Stimulated activated CD8-positive, alpha-beta memory T cell treated with anti-CD3 and anti-CD28 coated beads, Interleukin-15, amount 100 ng/mL, for 4 hours (primary cell): ENCODE measurements at places on chromosomes 5 and 9.

DNA sequence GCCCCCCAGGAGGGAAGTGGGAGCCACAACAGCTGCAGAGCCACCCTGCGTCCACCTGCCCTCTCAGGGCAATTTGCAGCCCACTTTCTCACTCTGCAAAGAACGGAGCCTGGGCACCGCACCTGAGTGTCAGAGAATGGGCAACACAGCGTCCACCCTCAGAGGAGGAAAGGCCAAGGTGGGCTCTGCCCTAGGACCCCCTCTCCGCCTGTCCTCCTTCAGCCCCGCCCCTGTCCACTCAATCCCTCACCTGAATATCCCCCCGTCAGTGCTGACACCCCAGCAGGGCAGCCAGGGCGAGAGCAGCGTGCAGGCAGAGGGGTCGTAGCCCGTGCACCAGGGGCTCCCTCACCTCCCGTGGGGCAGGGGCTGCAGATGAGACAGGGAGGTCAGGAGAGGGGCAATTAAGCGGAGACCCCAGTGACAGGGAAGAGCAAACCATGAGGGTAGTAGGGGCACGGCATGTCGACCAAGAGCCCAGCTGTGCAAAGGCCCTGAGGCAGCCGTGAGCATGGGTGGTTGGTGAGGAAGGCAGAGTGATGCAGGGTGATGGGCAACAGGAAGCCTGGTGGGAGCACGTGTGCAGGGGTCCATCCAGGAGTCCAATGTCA, 140.3 kb downstream of the OLFM1 start:
- no peak for DNase-seq

DNA sequence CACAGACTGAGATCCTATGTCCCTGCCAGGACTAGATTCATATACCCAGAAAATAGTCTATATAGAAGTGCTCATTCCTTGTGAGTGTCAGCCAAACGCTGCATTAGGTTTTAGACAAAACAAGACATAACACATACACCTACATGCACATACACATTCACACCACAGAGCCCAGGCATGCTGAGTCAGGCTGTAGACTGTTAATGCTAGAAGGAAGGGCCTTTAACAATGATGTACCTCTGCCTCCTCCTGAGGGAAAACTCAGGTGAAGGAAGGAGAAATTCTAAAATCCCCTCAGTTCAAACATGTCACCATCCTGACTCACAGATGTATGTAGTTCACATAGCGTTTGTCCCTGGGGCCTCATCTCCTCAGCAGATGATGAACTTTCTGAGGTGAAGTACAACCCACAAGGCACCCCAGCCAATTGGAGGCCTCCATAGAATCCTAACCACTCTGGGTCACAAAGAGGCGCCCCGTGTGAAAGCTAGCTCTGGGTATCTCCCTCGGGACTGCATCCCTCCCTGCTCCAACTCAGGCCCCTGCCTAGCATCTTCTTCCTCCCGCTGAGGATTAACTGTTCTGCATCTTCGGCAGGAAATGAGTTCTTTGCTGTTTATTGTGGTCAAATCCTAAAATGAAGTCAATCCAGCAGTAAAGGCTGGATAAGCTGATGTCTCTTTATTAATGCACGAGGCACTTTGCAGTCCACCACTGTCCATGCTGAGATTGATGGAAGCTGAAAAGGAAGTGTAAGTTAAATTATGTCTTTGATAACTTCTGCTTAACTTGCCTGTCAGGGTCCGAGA, 40.8 kb upstream of the FSTL4 start:
- no peak for DNase-seq

GRCh38 chr9:130537346-130538050, 41.9 kb upstream of the FUBP3 start:
- DNase-seq, result no peak

- DNase-seq, result no peak
Measured at GRCh38 chr5:129807162-129807814, 59.4 kb downstream of the MINAR2 start.

DNA sequence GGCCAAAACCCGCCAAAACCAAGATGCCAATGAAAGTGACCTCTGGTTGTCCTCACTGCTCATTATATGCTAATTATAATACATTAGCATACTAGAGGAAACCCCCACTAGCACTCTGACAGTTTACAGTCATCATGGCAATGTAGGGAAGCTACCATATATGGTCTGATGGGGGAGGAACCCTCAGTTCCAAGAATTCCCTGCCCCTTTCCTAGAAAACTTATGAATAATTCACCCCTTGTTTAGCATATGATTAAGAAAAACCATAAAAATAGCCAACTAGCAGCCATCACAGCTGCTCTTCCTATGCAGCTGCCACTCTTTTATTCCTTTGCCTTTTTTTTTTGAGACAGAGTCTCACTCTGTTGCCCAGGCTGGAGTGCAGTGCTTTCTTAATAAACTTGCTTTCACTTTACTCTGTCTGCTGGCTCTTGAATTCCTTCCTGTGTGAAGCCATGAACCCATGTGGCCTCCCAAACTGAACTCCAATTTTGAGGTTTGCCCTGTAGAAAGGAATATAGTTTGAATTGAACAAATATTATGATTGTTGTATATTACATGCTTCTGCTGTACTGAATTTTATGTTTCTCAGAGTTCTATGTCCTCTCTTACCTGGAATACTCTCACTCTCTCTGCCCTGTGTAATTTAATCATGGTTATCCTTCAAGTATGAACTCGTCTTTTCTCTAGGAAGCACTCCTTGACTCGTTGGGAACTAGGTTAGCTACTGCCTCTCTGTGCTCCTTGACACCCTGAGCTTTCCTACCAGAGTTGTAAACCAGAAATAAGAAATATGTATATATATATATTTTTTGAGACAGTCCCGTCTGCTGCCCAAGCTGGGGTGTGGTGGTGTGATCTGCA, 59.8 kb downstream of the KIAA1958 start:
- no peak for DNase-seq

DNA sequence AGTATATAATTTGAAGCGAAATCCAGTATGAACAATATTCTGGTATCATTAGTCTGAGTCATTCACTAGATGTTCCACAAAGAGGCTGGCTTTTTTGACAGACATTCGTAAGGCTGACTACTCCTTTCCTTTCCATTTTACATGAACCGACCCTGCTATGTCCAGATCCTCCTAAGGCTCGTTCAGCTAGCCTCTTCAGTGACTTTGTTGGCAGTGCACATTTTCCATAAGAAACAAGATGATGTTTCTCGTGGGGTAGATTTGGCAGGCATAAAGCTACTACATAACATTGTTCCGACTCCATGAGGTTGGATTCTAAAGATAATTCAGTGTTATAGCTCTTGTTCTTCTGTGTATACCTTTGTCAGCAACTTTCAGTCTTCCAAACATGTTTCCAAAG, 49.0 kb downstream of the ZNF462 start:
- DNase-seq, result no peak

- DNase-seq, result no peak
Measured at GRCh38 chr5:109522404-109522803, 112.6 kb upstream of the PJA2 start.

- DNase-seq, result no peak
Measured at GRCh38 chr5:72703876-72704275, 112.6 kb upstream of the TNPO1 start.

- DNase-seq, result no peak
Measured at GRCh38 chr5:74396913-74397622, 243.5 kb downstream of the ENC1 start.

DNA sequence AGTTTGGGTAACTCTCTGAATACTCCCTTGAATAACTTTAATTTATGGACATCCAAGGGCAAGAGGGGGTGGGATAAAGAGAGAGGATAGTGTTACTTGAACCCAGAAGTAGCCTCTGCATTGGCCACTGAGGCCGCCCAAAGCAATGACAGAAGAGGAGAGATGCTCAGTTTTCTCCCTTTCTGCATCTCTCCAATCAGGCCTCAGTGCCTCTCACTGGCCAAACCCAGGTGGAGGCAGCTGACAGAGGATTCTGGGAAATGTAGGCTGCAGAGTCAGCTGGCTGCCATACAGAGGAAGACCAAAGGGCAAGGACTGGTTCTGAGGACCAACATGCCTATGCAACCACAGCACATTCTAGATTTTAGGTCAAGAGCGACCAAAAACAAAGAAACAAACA, 719.4 kb downstream of the MAT2B start:
- DNase-seq, result no peak

- no peak for DNase-seq
Measured at GRCh38 chr9:27468000-27468399, 56.1 kb upstream of the IFNK start.

GRCh38 chr5:110945874-110946436, 125.6 kb upstream of the TSLP start:
- DNase-seq, result no peak

- DNase-seq, result no peak
Measured at GRCh38 chr9:137988701-137989100, 111.1 kb downstream of the CACNA1B start.

- DNase-seq, result no peak
Measured at GRCh38 chr9:26954050-26954508, 2.1 kb upstream of the IFT74 start.

GRCh38 chr9:77752554-77752953, 104.4 kb upstream of the GNA14 start:
- DNase-seq, result no peak

- no peak for DNase-seq
Measured at GRCh38 chr5:180683220-180683922, 34.0 kb upstream of the FLT4 start.

GRCh38 chr9:8115570-8115969, 316.0 kb upstream of the DMAC1 start:
- DNase-seq, result no peak

GRCh38 chr5:148999741-149000140, 63.1 kb downstream of the SH3TC2 start:
- no peak for DNase-seq

DNA sequence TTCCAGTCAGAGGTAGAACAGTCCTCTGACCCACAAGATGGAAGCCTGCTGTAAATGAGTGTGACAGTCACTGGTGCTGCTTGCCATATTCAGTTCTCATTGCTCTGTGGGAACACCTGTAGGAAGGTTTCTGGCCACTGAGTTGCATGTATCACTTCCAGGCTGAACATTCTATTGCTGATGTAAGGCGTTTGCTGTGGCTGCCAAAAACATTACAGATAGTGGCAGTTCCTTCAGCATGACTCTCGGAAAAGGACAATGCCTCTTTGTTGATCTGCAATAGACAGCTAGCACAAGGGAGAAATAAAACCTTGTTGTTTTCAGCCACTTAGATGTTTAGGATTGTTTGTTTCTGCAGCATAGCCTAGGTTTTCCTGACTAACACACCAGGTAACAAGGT, 217.2 kb downstream of the AGTPBP1 start:
- DNase-seq, result no peak

GRCh38 chr5:43646992-43647391, 44.0 kb downstream of the NNT start:
- DNase-seq, result no peak

GRCh38 chr5:168552146-168552545, 23.0 kb downstream of the FBLL1 start:
- DNase-seq, result no peak

DNA sequence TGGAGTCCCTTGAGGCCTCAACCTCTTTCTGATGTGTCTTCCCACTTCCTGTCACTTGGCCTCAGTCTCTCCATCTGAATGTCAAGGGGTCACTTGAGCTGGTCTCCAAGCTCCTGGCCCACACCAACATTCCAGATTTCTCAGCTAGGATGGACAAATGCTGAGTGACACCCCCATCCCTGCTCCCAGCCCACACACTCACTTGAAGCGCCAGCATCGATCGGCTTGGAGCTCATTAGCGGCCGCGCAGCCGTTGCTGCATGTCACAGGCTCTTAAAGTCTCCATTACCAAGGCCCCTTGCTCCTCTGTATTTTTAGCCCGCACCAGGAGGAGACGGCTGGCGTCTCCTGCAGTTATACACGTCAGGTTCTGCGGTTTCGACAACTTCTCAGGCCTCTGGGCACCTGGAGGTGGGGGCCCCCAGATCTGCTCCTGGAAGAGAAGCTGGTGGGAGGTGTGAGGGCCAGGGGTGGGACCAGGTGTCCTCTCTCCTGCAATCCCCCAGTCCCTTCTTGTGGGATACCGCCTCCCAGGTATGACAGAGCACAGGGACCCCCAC, 33.4 kb upstream of the ARAP3 start:
- DNase-seq, result no peak

DNA sequence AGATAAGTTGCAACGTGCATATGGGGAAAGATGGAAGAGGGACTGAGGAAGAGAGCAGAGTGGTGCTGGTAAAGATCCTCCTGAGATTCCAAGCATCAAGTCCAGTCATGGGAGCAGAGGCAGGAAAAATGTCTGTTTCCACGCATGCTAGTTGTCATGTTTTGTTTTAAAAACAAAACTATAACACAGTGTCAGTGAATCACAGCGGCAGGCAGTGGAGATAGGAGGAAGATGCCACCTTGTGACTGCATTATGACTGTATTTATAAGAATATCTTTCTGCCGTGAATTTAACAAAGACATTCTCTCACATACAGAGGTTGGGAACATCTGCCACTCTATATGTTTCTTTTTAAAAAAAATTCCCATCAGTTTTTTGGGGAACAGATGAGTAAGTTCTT, 3.7 kb upstream of the SVEP1 start:
- DNase-seq, result no peak

DNA sequence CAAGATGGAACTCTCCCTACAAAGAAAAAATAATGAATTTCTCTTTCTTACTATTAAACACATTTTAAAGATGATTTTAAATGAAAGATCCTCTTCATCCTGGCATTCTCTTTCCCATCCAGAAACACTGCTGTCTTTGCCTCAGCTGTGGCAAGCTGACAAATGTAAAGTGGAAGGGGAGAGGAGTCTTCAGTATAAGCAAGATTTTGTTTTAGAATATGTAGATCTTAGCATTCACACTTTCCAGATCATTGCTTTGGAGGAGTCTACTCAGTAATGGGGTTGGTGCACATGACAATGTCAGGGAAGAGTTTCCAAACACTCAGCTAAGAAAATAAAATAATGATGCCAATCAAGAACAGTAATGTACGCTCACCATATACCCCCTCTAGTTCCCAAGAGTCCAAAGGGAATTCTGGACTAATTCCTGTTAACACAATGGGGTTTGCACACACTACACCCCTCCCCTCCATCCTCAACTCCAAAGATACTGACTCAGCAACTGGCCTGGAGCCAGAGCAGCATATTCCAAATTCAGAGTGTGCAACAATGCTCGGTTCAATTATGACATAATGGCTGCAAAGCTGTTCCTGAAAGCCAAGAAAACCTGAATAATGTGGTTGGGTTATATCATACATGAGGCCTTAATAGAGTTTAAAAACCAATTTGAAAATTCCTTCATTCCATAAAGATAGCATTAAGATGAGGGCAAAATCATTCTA, 4.6 kb downstream of the C5orf63 start:
- DNase-seq, result no peak

DNA sequence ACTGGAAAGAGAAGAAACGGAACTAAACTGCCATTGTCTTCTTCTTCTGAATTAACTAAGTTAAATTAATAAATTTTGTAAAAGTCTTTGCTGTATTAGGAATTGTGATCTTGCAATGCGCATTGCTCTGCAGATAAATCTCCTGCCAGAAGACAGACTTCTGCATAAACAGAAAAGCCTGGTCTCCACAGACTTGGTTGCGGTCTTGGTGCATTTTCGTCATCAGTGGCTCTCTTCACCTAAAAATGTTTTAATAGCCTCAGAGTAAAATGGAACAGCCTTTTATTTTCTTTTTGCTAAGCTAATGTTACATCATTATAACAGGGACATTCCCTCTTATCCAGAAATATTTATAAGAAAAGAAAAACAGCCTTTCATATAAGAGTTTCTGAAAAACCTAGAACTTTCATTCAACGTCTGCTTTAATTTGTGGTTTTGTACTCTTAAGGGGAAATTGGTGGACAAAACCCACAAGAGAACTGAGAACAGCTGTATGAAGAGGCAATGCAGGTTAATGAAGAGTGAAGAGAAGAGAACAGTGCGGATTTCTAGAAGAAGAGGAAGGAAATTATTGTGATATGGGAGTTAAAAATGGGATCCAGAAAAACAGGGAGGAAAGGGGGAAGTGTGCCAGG, 10.1 kb downstream of the IFNA5 start:
- DNase-seq, result no peak
